Suprapubic skin (tissue), 4 donors: ENCODE measurements at places on chromosomes 5 and 9.
A peak's percentile ranks its signal among the peaks of the same experiment; 100 is the strongest.

DNA sequence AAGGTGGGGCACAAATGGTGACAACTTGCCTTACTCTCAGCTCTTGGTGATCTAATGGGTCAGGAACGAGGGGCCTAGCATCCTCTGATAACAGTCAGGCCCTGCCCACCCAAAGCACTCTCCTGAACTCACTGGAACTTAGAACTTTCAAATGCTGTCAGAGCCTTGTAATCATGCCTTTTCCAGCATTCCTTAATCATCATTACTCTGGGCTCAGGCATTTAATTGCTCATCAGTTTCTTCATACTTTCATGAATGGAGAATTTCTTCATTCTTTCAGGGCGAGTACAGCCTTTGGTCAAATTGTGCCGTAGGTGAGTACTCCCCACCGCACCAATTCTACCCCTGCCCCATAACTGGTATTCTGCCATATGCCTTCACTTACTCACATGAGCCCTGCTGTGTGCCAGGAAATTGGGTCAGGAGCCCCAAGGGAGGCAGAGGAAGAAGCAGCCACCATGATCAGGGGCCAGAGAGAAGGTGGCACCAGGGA is 30.2 kb upstream of the DUSP1 start:
- no peaks in the 10 kb centered on the region for H3K36me3 ChIP-seq
- no peaks in the 10 kb centered on the region for H3K27me3 ChIP-seq
- no peak overlapping the region for H3K4me3 ChIP-seq
- no peak overlapping the region for H3K27ac ChIP-seq
- peaks cover 30% of the 10 kb centered on the region for H3K4me1 ChIP-seq

DNA sequence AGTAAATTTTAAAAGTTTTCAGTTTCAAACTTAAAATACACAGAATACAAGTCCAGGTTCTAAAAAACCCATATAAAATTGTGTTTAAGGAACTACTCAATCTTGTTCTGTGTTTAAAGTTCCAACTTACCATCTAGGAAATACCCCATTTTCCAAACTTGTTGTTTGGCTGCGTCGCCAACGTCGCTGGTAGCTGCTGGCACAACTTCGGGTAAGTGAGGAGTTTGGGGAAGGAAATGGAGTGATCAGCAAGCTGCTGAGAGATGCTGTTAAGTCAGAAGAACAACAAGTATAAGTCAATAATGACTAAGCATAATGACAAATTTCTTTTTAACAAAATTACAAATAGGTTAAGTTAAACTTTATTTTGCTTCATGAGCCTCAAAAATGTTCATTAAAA is 71.3 kb upstream of the RAPGEF6 start:
- DNase-seq = no peak
- H3K4me3 ChIP-seq = no peak overlapping the region
- H3K27ac ChIP-seq = no peak overlapping the region
- H3K27me3 ChIP-seq = no peaks in the 10 kb centered on the region

- H3K27ac ChIP-seq = no peak overlapping the region
- H3K4me3 ChIP-seq = no peak overlapping the region
- DNase-seq = no peak
- peaks cover 19% of the 10 kb centered on the region for H3K36me3 ChIP-seq
Measured at GRCh38 chr9:81601639-81602623, 87.4 kb downstream of the TLE1 start.

GRCh38 chr5:122202952-122203351 is 73.6 kb downstream of the ZNF474 start:
- DNase-seq = no peak
- no peak overlapping the region for H3K27ac ChIP-seq
- no peak overlapping the region for H3K4me3 ChIP-seq
- no peaks in the 10 kb centered on the region for H3K27me3 ChIP-seq

DNA sequence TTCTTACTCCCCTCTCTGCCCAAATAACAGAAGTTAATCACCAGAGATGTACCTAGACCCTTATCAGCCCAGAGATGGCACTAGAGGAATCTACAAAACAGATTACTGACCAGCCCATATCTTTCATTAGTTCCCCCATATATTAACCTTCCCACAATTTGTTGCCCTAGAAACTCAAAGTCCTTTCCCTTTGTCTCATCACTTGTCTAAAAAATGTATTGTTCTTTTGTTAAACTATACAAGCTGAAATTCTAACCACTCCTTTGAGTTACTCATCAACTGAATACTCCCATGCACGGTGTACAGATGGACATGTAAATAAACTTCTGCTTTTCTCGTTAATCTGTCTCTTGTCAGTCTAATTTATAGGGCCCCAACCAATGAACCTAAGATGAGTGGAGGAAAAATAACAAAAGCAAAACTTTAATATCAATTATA is 130.9 kb downstream of the CCDC192 start:
- H3K4me3 ChIP-seq = no peak overlapping the region
- no peaks in the 10 kb centered on the region for H3K4me1 ChIP-seq
- H3K36me3 ChIP-seq = no peaks in the 10 kb centered on the region
- no peak for DNase-seq
- H3K27ac ChIP-seq = no peak overlapping the region

DNA sequence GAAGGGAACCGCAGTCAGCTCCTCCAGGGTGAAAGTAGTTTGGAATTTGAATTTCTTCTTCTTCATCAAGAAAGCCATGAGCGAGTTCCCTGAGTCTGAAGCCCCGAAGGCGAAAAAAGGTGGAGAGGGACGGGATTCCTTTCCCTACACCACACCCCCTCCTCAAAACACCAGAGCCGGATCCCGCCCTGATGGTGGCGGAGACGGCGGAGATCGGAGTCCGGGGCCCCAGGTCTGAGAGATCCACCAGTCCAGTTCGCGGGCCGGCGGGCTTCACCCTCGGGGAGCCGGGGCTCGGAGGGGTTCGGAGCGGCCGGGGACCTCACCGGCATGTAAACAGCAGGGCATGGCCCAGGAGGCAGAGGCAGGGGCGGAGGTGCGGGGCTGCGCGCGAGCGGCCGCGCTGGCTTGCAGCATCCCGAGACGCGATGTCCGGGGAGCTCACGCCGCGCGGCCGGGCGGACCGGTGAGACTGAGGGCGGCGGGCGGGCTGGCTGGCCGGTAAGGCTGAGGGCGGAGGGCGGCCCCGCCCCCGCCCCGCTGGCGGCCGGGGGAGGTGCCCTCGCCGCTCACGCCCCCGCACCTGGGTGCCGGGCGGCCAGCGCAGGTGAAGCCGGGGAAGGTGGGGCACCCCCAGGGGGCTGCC is 606 bp downstream of the EEIG1 start:
- peaks cover 65% of the 10 kb centered on the region for H3K4me1 ChIP-seq
- H3K36me3 ChIP-seq = no peaks in the 10 kb centered on the region

- H3K4me3 ChIP-seq = no peak overlapping the region
- H3K27me3 ChIP-seq = no peaks in the 10 kb centered on the region
- H3K27ac ChIP-seq = no peak overlapping the region
- no peaks in the 10 kb centered on the region for H3K36me3 ChIP-seq
- H3K4me1 ChIP-seq = no peaks in the 10 kb centered on the region
- DNase-seq = no peak
Measured at GRCh38 chr5:89769975-89770374, 639.6 kb downstream of the CETN3 start.

DNA sequence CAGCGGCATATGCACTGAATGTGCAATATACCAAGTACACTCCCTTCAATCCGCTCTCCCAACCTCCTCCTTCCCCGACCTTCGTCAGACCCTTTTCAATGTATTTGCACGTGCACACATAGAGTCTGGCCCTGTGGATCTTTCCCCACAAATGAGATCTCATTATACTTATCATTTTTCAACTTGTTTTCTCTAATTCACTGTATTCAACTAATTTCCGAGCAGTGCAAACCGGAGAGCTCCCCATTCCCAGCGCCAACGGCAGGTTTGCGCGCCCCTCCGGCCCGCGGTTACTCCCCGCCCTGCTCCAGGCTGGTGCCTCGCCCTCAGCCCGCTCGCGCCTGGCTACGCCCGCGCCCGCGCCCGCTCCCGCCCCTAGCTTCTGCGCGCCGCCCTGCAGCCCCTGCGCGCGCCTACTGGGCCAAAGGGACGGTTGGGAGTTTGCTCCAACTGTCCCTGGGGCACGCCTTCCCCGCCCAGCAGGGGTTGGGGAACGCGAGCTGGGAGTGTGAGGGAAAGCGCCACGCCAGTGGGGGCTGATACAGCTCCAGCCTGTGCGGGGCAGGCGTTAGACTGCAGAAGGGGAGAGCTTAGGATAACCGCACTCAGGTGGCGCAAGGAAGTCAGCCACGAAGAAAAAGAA is 3.3 kb upstream of the CDC20B start:
- H3K27me3 ChIP-seq = peaks cover 74% of the 10 kb centered on the region
- no peak overlapping the region for H3K27ac ChIP-seq
- H3K36me3 ChIP-seq = no peaks in the 10 kb centered on the region

DNA sequence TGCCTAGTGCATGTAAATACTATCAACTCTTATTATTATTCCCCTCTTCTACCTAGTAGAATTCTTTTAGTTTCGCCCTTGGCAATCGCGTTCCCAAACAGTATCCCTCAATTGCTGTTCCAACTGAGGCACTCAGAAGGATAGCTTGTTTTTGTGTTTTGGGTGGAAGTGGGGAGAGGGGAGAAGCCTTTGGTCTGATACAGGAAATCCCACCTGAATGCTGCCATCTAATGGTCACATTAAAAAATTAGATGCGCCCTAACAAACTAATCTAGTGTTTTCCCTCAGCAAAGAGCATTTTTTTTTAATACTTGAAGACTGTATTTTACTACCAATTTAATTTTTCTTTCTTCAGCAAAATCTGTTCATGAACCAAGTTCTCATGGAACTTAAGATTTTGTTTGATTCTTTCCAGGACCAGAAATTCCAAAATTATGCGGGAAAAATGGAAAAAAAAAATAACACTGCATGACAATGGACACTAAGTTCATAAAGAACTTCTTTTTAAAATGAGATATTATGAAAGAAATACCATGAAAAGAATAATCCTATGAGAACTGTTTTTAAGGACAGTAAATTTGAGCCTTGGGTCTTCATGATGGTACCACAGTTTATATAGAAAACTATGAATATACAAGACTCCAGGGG is 22.2 kb upstream of the GLDC start:
- no peaks in the 10 kb centered on the region for H3K36me3 ChIP-seq
- no peak overlapping the region for H3K27ac ChIP-seq
- H3K4me1 ChIP-seq = no peaks in the 10 kb centered on the region
- H3K4me3 ChIP-seq = no peak overlapping the region
- no peaks in the 10 kb centered on the region for H3K27me3 ChIP-seq

DNA sequence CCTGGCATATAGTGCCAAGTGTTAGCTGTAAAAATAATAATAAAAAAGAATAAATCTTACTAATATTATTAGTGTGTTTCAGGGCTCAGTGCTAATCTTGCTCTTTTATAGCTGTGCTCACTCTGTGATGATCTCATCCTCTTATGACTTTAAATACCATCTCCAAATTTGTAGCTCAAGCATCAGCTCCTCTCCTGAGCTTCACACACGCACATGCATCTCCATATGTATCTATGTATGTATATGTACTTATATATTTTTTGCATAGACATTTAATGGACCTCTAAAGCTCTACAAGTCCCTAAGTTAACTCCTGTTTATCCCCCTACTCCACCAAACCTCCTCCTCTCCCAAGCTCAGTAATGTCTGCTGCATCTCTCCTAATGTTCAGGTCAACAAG is 170.8 kb upstream of the NR3C1 start:
- no peak overlapping the region for H3K27ac ChIP-seq
- H3K27me3 ChIP-seq = no peaks in the 10 kb centered on the region
- H3K4me1 ChIP-seq = no peaks in the 10 kb centered on the region
- H3K4me3 ChIP-seq = no peak overlapping the region

DNA sequence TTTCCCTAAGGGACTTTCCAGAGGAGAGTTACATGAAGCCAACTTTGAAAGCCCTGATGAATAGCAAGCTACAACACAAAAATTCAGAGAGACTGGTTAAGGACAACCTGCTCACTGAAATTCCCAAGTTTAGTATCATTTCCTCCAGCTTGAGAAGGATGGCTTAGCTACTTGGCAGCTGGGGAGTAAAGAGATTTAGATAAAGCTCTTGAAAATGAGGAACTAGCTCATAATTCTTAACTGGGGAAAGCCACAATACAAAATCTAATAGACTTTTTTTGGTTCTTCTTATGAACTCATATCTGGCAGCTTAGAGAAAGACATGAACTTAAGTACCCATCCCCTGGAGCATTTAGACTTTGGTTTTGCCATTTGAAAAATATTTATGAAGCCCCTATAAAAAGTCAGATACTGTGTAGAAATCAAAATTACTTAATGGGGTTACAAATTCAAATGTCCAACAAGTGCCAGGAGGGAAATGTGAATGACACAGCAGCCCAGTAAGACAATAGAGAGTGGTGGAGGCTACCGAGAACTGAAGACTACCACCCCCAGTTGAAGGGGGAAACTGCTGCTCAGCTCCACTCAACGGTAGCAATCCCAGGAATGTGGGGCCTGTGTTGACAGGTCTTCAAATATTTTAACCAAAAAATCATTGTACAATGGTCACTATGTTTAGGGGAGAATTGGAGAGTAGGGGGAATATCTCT is 79.4 kb upstream of the ADRB2 start:
- H3K27ac ChIP-seq = no peak overlapping the region
- no peak overlapping the region for H3K4me3 ChIP-seq
- H3K27me3 ChIP-seq = no peaks in the 10 kb centered on the region
- DNase-seq = no peak
- H3K36me3 ChIP-seq = no peaks in the 10 kb centered on the region

- H3K27me3 ChIP-seq = no peaks in the 10 kb centered on the region
- H3K36me3 ChIP-seq = no peaks in the 10 kb centered on the region
- DNase-seq = no peak
- H3K4me3 ChIP-seq = no peak overlapping the region
- H3K4me1 ChIP-seq = peaks cover 45% of the 10 kb centered on the region
Measured at GRCh38 chr9:35914301-35914807, 5.1 kb downstream of the SPAAR start.

- no peak for DNase-seq
- H3K27me3 ChIP-seq = no peaks in the 10 kb centered on the region
- H3K4me3 ChIP-seq = no peak overlapping the region
- H3K4me1 ChIP-seq = peaks cover 25% of the 10 kb centered on the region
- H3K27ac ChIP-seq = peak overlapping the region; percentile 74
Measured at GRCh38 chr9:20320921-20321320, 301.4 kb downstream of the MLLT3 start.

DNA sequence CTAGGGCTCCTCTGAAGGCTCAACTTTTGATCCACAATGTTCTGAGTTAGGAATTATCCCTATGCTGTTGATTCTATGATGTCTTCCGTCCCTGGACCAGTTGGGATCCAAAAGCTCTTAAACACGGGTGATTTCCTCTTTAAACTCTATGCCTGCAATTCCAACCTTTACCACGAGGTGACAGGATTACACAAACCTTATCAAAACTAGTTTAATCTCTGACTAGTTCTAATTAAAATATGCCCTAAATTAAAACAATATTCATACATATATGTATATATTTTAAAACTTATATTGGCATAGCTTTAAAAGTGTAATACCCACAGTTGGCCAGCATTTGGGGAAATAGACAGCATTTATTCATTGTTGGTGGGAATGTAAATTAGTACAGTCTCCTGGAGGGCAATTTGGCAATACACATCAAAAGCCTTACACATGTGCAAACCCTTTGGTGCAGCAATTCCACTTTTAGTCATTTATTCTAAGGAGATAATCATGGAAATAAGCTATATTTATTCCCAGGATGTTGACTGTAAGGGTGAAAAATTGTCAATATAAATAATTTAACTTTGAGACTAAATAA is 51.6 kb upstream of the PHYKPL start:
- no peak overlapping the region for H3K27ac ChIP-seq
- peaks cover 10% of the 10 kb centered on the region for H3K27me3 ChIP-seq
- H3K4me3 ChIP-seq = no peak overlapping the region
- H3K36me3 ChIP-seq = no peaks in the 10 kb centered on the region
- peaks cover 27% of the 10 kb centered on the region for H3K4me1 ChIP-seq

- H3K36me3 ChIP-seq = no peaks in the 10 kb centered on the region
- no peak for DNase-seq
- H3K4me3 ChIP-seq = no peak overlapping the region
- H3K4me1 ChIP-seq = no peaks in the 10 kb centered on the region
Measured at GRCh38 chr9:71620746-71621145, 147.6 kb downstream of the CEMIP2 start.
